Mononuclear cell (primary cell): ENCODE measurements at places on chromosomes 16 and 17. TPM values are rescaled to one million over a fixed set of nuclear protein-coding genes. Genes with fewer than 3 reads are reported as not detected.

Gene MPP3
- 0.21 TPM for total RNA-seq

Gene HIC1
- 16.4 TPM for total RNA-seq

Gene CNGB1
- total RNA-seq, result not detected

Gene LITAFD
- not detected for total RNA-seq

Gene ZCCHC14
- total RNA-seq, result 6.0 TPM

Gene SLC5A2
- total RNA-seq, result 0.42 TPM

Gene RNF135
- total RNA-seq, result 14.1 TPM

Gene SNX20
- total RNA-seq, result 24.3 TPM

Gene SBK1
- total RNA-seq, result 3.7 TPM

Gene CCL17
- not detected for total RNA-seq

Gene BCKDK
- total RNA-seq, result 11.0 TPM

Gene KRT23
- 0.52 TPM for total RNA-seq

Gene CD2BP2
- 21.5 TPM for total RNA-seq

Gene AHSP
- 0.52 TPM for total RNA-seq

Gene PRSS21
- total RNA-seq, result not detected

Gene CDC27
- total RNA-seq, result 61.6 TPM
